CD4-positive, alpha-beta T cell treated with Interleukin-21 for 1 hour (primary cell): ENCODE measurements at places on chromosomes 2 and 18.
A peak's percentile ranks its signal among the peaks of the same experiment; 100 is the strongest.

DNA sequence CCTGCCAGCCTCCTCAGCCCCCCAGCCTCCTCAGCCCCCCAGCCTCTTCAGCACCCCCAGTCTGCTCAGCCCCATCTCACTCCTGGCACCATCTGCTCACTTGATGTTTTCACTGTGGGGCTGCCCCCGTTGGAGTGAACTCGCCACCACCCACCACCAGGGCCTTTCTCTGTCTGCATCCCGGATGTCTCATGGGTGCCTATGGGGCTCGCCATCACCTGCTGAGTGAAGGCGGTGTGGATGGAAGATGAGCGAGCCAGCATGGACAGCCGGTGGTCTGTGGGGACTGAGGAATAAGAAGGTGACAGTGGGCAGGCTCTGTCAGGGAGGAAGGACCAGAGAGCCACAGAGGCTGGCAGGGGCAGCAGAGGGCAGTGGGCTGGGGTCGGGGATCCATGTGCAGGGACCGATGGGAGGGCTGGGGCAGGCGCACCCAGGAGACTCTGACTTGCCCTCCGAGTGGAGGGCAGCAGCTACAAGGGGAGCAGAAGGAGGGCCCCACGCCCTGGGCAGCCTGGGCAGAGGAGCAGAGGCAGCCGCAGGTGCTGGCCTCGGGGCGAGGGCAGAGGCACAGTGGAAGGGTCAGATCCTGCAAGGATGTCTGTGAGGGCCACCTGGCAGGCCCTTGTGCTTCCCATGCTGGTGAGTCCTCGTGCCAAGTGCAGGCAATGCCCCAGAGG is 74.7 kb upstream of the ODC1 start:
- no peak for DNase-seq

- no peak for DNase-seq
Measured at GRCh38 chr2:144372410-144373080, 147.4 kb downstream of the ZEB2 start.

- DNase-seq, result no peak
Measured at GRCh38 chr2:38997781-38998180, 108.1 kb downstream of the ARHGEF33 start.

DNA sequence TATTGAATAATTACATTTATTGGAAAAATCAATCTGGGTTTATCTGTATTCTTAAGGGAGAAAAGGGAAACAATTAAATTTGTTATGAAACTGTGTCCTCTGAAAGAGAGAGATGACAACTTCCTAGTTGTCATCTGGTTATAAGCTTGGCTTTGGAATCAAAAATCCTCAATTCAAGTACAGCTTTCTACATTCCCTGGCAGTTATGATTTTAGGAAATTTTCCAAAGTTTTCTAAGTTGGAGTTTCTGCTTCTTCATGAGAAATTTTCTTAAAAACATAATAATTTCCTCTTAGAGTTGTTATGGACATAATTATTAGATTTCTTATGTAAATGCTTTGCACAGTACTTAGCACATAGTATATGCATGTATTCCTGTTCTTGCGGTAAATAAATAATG is 625.6 kb upstream of the SLC39A10 start:
- no peak for DNase-seq

- no peak for DNase-seq
Measured at GRCh38 chr2:240952496-240953246, 45.7 kb upstream of the SNED1 start.

DNA sequence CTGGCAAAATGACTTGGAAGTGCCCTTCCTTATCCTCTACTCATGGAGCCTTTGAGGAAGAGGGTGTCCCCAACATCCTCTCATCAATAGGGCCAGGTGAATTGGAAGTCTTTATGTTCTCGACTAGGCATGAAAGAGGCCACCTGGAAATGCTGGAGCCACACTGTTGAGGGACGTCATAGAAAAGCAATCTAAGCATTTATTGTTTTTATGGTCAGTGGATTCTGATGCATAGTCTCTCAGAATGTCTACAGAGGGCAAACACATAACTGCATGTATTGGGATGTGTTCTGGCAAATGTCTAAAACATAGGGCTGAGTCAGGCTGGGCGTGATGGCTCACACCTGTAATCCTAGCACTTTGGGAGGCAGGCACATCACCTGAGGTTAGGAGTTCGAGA is 246.6 kb upstream of the SP5 start:
- no peak for DNase-seq

DNA sequence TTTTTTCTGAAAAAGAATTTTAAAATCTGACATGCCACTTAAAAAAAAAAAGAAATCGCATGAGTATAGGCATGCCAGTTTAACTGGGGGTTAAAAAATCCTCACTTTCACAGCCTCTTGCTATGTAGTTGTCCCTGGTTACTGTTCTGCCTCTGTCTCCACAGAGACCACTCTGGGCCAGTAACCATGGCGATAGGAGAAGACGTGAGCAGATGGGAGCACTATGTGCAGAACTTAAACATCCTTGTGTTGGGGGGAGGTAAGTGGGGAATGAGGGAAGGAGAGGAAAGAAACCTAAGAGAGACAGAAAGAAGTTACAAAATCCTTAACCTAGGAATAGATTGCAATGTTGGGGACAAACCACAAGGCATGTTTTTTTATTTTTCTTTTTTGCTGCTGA is 75.9 kb upstream of the CYRIA start:
- no peak for DNase-seq

- no peak for DNase-seq
Measured at GRCh38 chr2:12262681-12263436, 453.9 kb upstream of the TRIB2 start.

- DNase-seq, result peak; percentile 30
Measured at GRCh38 chr2:1518331-1518803, 105.1 kb downstream of the TPO start.

- DNase-seq, result no peak
Measured at GRCh38 chr18:73446502-73446901, 578.7 kb upstream of the NETO1 start.

GRCh38 chr2:240813231-240813921 is 6.6 kb downstream of the KIF1A start:
- DNase-seq, result no peak

DNA sequence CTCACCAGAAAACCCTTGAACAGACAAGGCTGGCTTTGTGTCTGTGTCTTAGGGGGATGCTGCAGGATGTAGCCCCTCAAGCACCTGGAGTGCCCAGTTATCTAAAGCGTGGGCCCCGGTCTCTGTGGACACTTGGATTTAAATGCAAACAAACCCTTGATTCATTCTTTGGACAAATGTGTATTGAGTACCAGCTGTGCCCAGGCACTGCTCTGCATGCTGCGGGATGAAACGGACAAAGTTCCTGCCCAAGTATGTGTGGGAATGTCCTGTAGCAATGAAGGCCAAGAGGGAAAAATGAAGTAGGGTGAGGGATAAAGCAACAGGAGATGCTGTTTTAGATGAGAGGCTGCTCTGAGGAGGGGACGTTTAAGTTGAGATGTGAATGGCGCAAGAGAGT is 53.9 kb downstream of the BOLA3 start:
- no peak for DNase-seq

- DNase-seq, result peak; percentile 44
Measured at GRCh38 chr2:212686285-212686895, 147.8 kb upstream of the ERBB4 start.

DNA sequence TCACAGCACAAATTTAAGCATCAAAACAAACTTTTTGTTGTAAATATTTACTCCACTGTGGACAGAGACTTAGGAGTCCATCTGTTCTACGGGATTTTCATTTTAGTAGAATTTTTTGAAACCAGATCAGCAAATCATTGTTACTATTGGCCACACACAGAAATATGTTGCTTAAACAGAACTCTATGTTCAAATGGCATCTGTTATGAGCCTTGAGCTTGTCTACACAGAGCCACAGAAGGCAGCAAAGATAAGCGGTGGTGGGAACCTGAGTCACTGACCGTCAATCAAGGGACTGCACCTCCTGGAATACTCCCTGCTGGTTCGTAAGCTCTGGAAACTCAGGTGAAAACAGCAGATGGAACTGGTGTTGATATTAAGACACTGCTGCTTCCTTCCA is 156.8 kb downstream of the TMEM200C start:
- no peak for DNase-seq

GRCh38 chr2:155218945-155219344 is 520.5 kb downstream of the KCNJ3 start:
- no peak for DNase-seq

DNA sequence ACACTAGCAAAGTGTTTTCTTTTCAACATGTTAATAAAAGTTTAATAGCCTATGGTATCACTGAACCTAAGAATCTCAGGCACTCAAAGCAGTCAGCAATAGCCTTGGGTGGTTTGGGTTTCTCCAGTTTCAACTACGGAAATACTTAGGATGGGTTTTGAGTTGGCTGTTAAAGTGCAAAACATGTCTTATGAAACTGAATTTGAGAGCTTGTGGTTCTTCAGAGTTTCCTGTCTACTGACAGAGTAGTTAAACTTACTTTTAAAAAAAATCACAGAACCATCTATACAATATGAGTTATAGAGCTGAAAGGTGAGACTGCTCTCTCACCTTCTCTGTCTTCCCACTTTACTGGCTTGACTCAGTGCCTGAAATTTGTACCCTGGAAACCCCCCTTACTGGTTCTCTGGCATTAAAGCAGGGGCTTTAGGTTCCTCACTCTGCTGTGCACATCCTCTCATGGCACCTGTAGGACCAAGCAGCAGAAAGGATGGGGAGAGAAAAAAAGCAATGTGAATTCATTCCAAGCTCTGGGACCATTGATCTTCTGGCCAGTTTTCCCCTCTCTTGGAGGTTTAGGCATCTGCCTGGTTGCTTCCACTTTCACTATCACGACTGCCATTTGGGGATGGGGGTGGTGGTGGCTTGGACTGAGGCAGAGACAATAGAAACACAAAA is 18.1 kb downstream of the CCDC141 start:
- peak; percentile 49 for DNase-seq

- no peak for DNase-seq
Measured at GRCh38 chr18:28115149-28115550, 61.8 kb downstream of the CDH2 start.

DNA sequence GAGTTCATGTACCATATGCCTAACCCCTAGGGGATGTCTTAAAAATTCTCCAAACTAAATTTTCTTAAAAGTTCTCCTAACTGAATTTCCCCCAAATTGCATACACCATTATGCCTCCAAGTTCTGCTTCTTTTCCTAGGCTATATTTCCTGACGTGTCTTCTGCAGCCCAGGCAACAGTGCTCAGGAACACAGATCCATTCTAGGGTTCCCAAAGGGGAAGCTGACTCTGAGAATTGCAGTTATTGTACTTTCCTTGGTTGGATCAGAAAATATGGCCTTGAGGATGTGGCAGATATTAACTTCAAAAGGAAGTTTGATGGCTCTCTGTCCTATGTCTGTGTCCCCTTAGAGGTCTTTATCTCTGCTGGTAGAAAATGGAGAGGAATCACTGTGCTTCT is 124.3 kb downstream of the TMEM17 start:
- DNase-seq, result no peak

- DNase-seq, result no peak
Measured at GRCh38 chr2:159728629-159729028, 16.3 kb downstream of the MARCHF7 start.

DNA sequence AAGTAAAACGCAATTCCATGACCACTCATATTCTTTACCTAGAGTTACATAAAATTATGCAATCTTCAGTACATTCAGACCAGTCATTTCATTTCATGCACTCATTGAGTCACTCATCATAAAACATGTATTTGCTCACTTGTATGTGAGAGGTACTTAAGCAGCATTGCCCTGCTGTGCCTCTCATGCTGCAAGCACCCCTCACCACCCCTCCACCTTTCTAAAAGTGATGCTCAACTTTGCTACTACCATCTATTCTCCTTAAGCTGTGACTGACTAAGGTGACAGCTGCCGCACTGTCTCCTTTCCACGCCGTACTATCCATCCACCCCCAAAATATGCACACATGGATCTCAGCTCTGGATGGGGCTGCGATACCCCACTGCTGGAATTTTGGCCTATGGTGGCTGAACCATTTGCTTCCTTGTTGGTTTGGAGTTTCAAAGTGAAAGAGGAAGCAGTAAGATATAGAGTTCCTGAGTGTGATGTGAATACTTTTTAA is 7.2 kb downstream of the ARHGAP25 start:
- DNase-seq, result no peak

GRCh38 chr2:6181525-6181924 is 489.3 kb downstream of the SOX11 start:
- no peak for DNase-seq

GRCh38 chr2:98896944-98897343 is 39.1 kb downstream of the CRACDL start:
- no peak for DNase-seq

DNA sequence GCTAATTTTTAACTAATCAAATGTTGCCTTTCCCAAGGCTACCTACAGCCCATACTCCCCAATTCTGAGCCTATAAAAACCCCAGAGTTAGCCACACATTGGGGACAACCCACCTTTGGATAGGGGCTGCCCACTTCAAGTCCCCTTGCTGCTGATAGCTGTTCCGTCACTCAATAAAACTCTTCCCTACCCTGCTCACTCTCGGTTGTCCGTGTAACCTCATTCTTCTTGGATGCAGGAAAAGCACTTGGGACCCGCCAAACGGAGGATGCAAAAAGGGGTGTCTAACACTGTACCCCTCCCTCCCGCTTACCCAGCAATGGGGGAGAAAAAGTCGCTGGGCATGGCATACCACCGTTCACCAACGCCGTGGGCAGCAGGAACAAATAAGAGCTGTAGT is 12.2 kb downstream of the IWS1 start:
- DNase-seq, result no peak

GRCh38 chr2:84969511-84970209 is 1.3 kb upstream of the KCMF1 start:
- peak; percentile 47 for DNase-seq

- no peak for DNase-seq
Measured at GRCh38 chr18:77098029-77098428, 34.6 kb downstream of the MBP start.

DNA sequence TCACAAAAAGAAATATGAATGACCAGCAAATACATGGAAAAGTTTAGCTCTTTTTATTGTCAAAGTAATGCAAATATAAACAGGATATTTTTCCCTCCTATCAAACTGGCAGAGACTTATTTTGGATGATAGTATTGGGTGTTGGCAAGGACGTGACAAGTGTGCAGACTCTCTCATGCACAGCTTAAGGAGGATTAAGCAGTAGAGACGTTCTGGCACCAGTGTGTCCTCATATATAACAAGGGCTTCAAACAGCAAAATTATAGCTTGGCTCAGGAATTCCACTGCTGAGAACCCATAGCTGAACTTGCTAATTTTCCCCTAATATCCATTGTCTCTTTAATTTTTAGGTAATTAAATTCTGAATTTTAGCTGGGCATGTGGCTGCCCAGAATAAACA is 114.4 kb downstream of the FAM124B start:
- DNase-seq, result no peak

- DNase-seq, result no peak
Measured at GRCh38 chr18:78977637-78978348, 1.8 kb upstream of the SALL3 start.

DNA sequence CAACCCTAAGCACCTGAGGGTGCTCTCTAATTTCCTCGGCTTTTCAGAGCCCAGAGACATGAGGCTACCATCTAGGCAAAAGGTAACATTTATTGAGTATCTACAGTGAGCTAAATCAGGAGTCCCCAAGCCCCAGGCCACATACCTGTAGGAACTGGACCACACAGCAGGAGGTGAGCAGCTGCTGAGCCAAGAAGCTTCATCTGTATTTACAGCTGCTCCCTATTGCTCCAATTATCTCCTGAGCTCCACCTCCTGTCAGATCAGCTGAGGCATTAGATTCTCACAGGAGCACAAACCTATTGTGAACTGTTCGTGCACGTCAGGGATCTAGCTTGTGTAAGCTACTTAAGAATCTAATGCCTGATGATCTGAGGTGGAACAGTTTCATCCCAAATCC is 70.2 kb downstream of the RND3 start:
- no peak for DNase-seq

GRCh38 chr18:45384137-45384961 is 230.9 kb upstream of the SLC14A2 start:
- DNase-seq, result peak; percentile 41
